CD8-positive, alpha-beta T cell (primary cell): ENCODE measurements at places on chromosomes 6 and 20.

DNA sequence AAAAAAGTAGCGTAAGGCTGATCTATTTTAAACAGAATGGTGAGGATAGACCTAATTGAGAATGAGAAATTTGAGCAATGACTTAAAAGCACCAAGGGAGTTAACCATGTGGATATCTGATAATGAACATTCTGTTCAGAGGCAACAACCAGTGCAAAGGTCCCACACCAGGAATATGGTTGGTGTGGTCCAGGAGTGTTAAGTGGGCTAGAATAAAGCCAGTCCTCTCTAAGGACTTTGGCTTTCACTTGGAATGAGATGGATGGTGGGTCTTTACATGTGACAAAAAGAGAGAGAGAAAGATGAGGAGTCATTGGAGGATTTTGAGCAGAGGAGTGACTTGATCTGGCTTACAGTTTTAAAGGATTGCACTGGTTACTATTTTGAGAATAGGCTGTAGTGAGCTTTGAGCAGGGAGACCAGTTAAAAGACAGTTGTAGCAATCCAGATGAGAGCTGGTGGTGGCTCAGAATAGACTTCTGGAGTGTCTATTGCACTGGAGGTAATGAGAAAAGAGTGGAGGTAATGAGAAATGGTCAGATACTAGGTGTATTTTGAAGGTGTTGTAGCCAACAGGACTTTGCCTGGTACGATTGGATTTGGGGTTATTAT is 89.8 kb downstream of the SCAF8 start:
- DNase-seq, result no peak

- DNase-seq, result no peak
Measured at GRCh38 chr6:118865100-118865391, 28.9 kb upstream of the ASF1A start.

DNA sequence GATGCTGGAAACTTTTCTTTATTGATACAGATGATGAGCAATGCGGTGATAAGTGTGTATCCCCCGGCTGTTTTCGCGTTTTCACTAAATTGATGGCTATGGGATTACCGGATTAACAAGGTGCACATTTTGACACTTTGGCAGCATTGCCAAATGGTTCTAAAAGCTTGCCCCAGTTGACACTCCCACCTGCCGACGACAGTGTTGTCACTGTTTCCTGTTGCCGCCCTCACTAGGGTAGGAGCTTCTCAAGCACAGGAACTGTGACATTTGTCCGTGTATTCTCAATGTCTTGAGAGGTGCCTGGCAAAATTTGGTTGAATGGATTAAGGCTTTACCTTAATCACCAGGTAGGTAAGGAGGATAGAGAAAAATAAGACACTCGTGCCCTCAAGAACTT is 9.8 kb upstream of the MAPK13 start:
- DNase-seq, result peak; percentile 70

- DNase-seq, result no peak
Measured at GRCh38 chr6:157411368-157411767, 30.4 kb downstream of the ZDHHC14 start.

GRCh38 chr20:58199469-58199868 is 29.0 kb downstream of the ANKRD60 start:
- no peak for DNase-seq

GRCh38 chr6:11142296-11143027 is 30.9 kb upstream of the ERVFRD-1 start:
- no peak for DNase-seq

- DNase-seq, result peak; percentile 69
Measured at GRCh38 chr20:48750941-48751635, 76.7 kb downstream of the PREX1 start.

- DNase-seq, result peak; percentile 8
Measured at GRCh38 chr20:54668271-54669039, 193.1 kb downstream of the DOK5 start.

DNA sequence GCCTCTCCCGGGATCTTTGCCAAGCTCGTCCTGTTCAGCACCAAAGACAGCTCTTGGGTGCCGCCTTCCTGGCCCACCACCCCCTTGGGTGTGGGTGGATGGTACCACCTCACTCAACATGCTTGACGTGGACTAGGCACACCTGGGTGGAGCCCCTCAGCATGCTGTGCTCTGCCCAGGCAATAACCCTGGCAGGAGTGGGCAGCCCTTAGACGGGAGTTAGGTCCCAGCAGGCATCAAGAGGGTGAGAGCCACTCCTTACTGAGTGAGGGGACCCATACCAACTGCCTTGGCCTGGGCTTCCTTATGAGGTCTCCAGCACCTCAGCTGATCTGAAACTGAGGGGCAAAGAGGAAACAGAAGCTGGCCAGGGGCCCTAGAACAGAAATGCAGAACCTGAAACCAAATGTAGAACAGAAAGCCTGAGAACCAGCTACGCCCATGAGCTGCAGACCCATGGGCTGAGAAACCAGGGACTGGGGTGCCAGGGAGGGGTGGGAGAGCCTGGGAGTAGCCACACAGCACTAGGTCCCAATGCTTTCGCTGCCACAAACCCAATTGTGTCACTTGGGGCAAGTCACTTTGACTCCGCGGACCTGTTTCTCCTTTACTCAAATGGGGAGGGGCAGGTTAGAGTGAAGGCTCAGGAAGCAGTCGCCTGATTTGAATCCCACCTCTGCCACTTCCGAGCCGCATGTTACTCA is 2.0 kb downstream of the FGD2 start:
- DNase-seq, result no peak

GRCh38 chr6:150775415-150776203 is 89.9 kb upstream of the MTHFD1L start:
- DNase-seq, result no peak

GRCh38 chr20:17985388-17986018 is 16.7 kb downstream of the MGME1 start:
- no peak for DNase-seq

DNA sequence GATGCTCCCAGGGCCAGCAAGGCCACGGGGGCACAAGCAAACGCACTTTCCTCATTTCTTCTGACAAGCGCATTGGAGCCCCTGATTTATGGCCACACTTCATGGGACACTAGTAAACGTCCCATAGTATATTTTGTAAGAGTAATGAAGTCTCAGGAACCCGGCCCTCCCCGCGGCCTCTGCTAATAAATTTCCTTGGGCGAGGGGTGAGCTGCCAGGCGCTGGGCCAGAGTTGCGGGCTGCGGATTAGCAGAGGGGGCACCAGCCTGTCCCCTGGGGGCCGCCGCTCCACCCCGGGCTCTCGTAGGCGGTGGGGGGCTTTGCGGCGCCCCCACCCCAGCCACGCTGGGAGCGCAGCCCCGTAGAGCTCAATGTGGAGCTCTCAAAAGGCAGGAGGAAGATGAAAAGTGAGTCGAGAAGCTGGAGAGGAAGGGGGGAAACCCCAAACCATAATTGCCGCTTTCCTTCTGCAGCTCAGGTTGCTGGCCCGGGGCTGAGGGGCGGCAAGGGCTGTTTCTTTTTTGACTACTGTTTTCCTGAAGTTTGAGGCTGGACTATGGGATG is 173.6 kb downstream of the CDC5L start:
- no peak for DNase-seq

DNA sequence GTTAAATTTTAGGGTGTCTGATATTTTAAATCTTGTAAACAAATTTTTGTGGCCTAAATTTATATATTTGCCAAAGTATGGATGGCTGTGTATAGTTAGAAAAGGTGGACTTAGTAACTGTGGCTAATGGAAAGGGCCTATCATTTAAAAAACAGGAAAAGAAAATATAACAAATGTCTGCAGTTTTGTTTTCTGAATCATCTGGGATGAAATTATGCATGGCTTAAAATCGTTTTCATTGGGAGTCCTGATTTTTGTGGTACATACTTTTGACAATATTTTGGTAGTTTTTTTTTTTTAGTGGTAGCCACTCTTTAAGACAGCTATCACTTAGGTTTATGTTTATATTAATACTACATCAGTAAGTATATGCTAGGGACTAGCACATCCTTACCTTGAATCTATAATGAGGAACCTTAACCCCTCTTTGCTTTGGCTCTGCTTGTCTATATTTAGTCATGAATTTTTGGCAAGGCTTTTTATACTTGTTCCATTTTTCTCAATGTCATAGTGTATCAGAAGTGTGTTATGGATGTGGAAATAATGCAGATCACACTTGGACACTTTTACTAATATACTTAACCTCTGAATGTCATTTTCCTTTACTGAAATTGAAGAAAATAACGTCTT is 5.6 kb downstream of the ARID1B start:
- DNase-seq, result no peak

GRCh38 chr20:13554076-13554475 is 84.7 kb downstream of the TASP1 start:
- no peak for DNase-seq

DNA sequence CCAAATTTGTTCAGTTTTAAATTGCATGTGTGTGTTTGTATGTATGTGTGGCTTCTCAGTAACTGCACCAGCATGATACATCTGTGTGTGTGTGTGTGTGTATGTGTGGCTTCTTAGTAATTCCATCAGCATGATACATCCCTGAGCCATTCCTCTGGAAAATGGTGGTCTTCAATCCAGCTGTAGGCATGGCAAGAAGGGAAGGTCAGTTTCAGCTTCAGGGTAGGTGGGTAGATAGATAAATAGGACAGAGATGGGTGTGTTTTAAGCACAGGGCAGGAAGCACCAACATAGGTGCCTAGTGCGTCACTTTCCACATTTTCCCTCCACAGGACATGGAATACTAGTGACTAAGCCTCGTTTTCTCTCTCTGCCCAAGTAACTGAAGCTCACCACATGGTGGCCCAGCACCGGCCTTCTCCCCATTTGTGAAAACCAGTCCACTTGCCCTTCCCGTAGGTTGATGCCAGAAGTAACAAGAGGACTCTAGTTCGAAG is 82.9 kb downstream of the RPP40 start:
- DNase-seq, result no peak

DNA sequence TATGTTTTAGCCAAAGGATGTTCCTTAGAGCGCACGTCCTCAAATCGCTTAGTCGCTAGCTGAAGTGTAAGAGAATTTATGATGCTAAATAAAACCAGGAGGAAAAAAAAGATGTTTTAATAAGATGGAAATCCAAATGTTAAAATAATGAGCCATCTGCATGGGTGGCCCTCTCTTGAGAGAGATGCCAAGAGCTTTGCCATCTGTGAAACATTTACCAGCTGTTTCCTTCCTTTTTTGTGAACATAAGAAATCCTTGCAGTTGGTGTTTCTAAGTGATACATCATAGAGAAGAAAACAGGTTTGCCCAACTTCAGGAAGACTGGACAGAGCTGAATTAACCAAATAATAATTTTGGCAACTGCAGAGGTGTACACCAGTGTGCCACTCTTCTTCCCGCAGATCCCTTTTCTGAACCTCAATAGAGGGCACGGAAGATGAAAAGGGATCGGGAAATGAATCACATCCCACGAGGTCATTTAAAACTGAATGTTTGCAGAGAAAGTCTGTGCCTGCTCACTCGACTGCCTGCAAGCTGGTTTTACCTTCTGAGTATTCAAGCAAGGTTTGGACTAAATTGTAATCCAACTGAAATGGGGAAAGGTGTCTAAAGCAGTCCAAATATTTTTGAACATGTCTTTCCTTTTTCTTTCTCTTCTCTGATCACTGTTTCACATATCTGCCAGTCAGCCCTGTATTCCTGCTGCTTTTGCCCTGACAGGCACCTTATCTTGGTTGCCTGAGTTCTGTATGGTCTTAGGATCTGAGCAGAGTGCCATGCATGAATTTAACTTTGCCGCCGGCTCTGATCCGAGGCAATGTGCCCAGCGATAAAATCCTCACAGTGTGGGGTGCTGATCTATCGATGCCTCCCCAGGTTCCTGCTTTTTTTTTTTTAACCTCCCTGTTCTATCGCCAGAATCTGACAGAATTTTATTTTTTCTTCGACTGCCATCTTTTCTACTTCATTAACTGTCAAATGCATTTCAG is 35.5 kb upstream of the TSHZ2 start:
- no peak for DNase-seq

GRCh38 chr20:17860301-17861197 is 108.0 kb downstream of the SNX5 start:
- DNase-seq, result no peak

- DNase-seq, result peak; percentile 14
Measured at GRCh38 chr20:62409931-62410745, 3.1 kb upstream of the CABLES2 start.

GRCh38 chr6:4651831-4652467 is 124.3 kb upstream of the CDYL start:
- no peak for DNase-seq

GRCh38 chr6:94088870-94089269 is 669.5 kb upstream of the EPHA7 start:
- DNase-seq, result no peak

GRCh38 chr6:136582711-136583471 is 32.7 kb upstream of the MAP7 start:
- no peak for DNase-seq

GRCh38 chr6:12608016-12608860 is 108.3 kb upstream of the PHACTR1 start:
- no peak for DNase-seq

DNA sequence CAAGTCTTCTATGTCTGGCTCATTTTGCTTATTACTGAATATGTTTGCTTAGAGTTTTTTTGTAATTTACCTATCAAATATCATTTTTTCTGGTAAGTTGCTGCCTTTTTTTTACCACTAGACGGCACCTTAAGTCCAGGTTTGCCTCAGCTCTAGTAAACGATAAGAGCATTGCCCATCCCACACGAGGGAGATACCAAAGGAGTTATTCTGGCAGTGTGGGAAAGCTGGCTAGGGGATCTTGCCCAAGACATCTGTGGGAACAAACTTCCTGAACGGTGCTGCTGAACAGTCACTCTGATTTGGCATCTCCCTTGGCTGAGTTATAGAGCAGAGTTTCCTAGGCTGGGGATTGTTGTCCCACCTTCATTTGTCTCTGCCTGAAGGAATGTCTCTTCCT is 306.4 kb downstream of the COL12A1 start:
- DNase-seq, result no peak

DNA sequence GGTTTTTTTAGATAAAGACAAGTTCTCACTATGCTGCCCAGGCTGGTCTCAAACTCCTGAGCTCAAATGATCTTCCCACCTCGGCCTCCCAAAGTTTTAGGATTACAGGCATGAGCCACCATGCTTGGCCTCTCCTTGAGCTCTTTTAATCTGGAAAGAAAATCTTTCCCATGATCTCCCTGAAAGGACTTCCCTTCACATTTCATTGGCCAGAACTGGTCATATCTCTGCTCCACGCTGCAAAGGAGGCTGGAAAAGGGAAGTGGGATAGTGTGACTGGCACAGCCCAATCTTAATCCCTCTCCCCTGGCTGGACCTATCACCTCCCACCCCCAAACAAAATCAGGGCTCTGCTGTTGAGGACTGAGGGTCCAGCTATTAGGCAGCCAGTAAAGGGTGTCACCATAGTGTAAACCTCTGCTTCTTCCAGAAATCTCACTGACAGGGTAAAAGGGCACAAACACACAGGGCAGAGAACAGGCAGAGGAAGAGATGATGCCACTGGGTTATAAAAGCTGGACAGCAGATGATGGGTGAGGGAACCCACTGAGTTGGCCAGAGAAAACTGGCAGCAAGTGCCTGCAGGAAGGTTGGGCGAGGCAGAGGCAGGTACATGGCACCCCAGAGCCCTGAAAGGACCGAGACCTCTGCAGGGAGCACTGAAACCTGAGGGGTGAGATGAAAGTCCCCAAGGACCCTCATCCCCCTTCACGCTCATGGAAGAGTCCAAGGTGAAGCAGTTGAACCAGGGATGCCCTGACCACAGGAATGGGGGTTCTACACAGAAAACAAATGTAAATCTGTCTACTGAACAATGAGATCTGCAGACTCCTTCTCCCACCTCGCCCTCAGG is 83.1 kb upstream of the PTPN1 start:
- DNase-seq, result no peak
